ENCODE measurements at places on chromosomes 4 and X.

DNA sequence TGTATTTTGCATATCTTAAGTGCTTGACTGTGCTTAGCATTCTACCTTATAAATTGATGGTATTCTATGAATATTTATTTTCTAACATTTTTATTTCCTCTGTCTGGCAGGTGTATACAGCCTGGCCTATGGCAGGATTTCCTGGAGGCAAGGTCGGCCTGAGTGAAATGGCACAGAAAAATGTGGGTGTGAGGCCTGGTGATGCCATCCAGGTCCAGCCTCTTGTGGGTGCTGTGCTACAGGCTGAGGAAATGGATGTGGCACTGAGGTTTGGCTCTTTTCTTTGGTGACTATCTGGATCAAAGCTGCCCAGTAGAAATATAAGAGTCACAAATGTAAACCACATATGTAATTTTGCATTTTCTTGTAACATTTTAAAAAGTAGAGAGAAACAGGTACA is 6.5 kb upstream of the NUDT6 start:
- no peak for DNase-seq

DNA sequence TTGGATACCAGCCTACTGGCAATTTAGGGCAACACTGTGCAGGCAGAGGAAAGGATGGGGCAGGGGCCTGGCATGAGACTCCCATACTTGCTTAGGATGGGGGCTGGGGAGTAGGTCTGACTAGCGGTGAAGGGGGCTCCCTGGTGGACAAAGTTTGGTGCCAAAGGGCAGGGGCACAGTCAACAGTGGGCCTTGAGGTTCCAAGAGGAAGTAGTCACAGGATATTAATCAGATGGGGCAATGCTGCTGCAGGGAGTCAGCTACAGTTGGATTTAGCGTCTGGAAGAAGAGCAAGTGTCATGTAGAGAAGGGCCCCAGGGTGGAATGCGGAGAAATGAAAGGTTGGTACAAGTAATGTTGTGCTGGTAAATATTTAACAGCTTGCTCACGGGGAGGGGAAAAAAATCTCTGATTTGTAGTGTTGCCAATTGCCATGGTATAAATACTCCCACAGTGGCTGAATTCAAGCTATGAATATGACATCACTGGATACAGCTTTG is 139.4 kb downstream of the PJA1 start:
- DNase-seq, result no peak

GRCh38 chr4:43126595-43126994 is 234.1 kb downstream of the GRXCR1 start:
- DNase-seq, result no peak

DNA sequence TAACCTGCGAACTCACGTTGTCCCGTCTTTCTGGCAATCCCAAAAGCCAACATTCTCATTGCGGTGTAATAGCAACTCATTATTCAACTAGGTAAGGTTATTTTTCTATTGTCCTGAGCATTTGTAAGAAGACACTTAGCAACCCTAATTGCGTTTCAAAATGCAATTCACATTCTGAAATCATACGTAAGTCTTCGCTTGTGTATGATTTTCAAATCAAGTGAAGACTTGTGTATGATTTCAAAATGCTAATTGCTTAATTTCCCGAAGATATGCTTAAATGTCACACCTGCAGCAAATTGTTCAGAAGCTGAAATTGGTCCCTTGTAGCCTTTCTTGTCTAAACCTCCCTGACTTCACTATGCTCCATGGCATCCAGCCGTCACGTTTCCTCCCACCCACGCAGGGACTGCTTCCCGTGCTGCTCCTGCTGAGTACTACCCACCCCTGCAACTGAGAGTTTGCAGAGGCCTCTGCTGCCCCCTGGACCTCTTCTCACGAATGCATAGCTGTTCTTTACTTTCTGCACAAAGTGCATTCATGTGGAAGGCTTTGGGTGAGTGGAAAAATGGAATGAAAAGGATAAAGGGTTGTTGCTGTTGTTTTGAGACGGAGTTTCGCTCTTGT is 40.8 kb upstream of the CLDN24 start:
- no peak for DNase-seq

GRCh38 chr4:110799211-110799610 is 176.3 kb upstream of the PITX2 start:
- DNase-seq, result no peak

GRCh38 chr4:12897954-12898353 is 586.2 kb downstream of the RAB28 start:
- DNase-seq, result no peak

- no peak for DNase-seq
These were observed 67.4 kb upstream of the PCDH18 start for GRCh38 chr4:137599734-137600133.

GRCh38 chrX:132373610-132374009 is 115.2 kb downstream of the MBNL3 start:
- no peak for DNase-seq

DNA sequence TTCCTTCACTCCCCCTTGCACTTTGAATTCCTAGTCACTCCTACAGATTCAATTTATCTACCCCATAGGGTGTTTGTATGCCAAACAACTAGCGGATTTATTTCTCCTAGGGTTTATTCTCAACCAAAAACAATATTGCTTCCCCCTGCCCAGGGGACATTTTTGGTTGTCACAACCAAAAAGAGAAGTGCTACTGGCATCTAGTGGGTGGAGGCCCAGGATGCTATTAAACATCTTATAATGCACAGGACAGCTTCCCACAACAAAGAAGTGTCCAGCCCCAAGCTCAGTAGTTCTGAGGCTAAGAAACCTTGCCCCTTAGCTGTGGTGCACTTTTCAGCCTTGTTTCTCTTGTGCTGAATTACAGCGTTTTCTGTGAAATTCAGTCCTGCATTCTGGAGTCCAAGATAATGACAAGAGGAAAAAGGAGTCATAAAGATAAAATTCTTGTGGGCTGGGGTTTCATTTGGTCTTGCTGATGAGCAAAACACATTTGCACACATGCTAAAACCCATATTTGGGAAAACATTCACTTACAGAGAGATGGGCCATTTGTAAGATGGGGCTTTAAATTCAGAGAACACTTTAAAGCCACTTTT is 11.2 kb upstream of the SYTL4 start:
- no peak for DNase-seq

- no peak for DNase-seq
These were observed 310.8 kb upstream of the BOD1L1 start for GRCh38 chr4:13938299-13938698.

DNA sequence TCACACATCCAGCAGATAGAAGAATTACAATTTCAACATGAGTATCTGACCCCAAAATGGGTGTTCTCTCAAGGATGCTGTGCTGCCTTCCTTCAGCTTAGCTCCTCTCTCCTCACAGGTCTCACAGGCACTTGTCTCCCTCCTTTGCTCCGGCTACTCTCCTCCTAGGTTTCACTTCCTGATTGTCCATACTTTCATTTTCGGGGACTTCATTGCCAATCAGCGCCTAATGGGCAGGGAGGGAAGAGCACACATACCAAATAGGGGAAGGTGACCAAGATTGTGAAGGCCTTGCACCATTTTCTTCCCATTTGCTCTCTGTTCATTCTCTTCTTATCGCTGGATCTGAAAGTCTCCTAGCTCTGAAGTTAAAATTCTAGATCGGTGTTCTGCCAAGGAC is 125.4 kb upstream of the EOLA2 start:
- no peak for DNase-seq
